Germinal center (tissue), 1 donor: ENCODE measurements at places on chromosomes 2 and 18.
A peak's percentile ranks its signal among the peaks of the same experiment; 100 is the strongest.

- no peak for DNase-seq
These were observed 41.5 kb downstream of the SUCLG1 start for GRCh38 chr2:84417453-84418145.

- peak; percentile 59 for DNase-seq
These were observed 111.7 kb downstream of the CHST9 start for GRCh38 chr18:27073404-27073830.

DNA sequence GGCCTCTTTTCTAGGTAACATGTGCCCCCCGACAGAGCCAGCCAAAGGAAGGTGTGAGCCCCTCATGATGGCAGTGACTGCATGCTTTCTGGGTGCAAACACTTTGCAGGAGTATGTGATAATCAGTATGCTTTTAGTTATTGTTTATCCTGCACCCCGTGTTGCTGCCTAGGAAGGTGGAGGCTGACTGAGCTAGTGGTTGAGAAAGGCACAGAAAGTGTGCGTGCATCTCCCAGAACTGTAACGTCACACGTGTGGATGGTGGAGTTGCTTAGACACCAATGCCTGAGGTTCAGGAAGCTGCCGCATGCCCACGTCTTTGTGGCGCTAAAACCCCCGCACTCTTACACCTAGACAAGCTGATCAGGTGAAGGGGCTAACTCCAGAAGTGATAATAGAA, 580 bp downstream of the MC2R start:
- DNase-seq = no peak

DNA sequence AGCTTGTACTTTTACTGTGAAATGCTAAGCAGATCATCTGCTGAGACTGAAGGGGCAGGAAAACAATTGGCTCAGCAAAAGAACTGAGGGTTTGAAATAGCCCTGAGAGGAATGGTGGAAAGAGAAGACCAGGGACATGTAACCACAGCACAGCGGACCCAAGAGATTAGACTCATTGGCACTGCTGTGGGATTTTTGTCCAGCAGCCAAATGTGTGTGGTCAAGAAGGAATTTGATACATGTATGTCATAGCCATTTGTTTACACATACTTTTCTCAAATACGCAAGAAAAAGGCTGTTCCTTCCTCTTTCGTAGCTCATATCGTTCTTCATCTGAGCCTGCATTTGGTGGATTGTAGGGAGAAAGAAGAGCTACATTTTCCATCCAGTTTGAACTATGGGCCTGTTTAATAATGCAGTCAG, 73.8 kb downstream of the TRABD2A start:
- no peak for DNase-seq

- no peak for DNase-seq
These were observed 11.4 kb upstream of the IL1R2 start for GRCh38 chr2:101980368-101980767.
